PC-9 (cell line): ENCODE measurements at places on chromosomes 7 and 10. TPM values are rescaled to one million over a fixed set of nuclear protein-coding genes. Genes with fewer than 3 reads are reported as not detected.

- H3K36me3 ChIP-seq, result no peaks in the 10 kb centered on the region
- H3K4me3 ChIP-seq, result no peak overlapping the region
- no peaks in the 10 kb centered on the region for H3K27me3 ChIP-seq
- peak; percentile 53 for DNase-seq
Measured at GRCh38 chr7:81499262-81500116, 270.4 kb downstream of the HGF start.

GRCh38 chr10:2782265-2782664 is 285.1 kb upstream of the PFKP start:
- DNase-seq, result no peak
- peaks cover 36% of the 10 kb centered on the region for H3K27me3 ChIP-seq
- H3K27ac ChIP-seq, result no peak overlapping the region
- H3K4me3 ChIP-seq, result no peak overlapping the region
- no peaks in the 10 kb centered on the region for H3K36me3 ChIP-seq

- no peaks in the 10 kb centered on the region for H3K27me3 ChIP-seq
- H3K36me3 ChIP-seq, result no peaks in the 10 kb centered on the region
- DNase-seq, result no peak
- peak overlapping the region; percentile 61 for H3K4me3 ChIP-seq
- peaks cover 7% of the 10 kb centered on the region; the same call in 1 of the 2 replicates for H3K4me1 ChIP-seq
Measured at GRCh38 chr10:104274762-104275721, 6.1 kb downstream of the GSTO2 start.

- H3K36me3 ChIP-seq, result no peaks in the 10 kb centered on the region
- no peak for DNase-seq
- H3K27me3 ChIP-seq, result peaks cover 13% of the 10 kb centered on the region; the same call in 1 of the 2 replicates
- no peak overlapping the region for H3K4me3 ChIP-seq
- H3K27ac ChIP-seq, result no peak overlapping the region
Measured at GRCh38 chr7:85184599-85185423, 2.0 kb downstream of the SEMA3D start.

- no peak for DNase-seq
- H3K27ac ChIP-seq, result no peak overlapping the region
- H3K4me1 ChIP-seq, result 0 out of 2 replicates have a peak, but pooled peaks cover 7% of the 10 kb centered on the region
- no peaks in the 10 kb centered on the region for H3K27me3 ChIP-seq
- no peak overlapping the region for H3K4me3 ChIP-seq
Measured at GRCh38 chr10:89649051-89649450, 4.0 kb upstream of the PANK1 start.

DNA sequence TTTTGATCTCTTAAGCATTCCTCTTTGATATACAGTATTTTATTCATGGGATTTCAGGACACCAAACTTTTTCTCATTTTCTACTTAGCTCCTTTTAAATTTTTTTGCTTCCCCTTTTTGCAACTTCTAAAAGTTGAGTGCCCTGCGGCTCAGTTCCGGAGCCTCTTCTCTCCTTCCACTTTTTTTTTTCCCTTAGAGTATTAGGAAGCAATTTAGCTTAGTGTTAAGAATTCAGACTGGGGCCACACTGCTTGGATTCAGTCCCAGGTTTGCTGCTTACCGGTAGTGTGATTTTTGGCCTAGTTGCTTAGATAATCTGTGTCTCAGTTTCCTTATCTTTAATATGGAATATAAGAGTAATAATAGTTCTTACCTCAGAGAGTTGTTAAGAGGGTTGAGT is 3.4 kb downstream of the STAM start:
- H3K4me1 ChIP-seq, result peaks cover 25% of the 10 kb centered on the region
- H3K4me3 ChIP-seq, result no peak overlapping the region
- H3K27ac ChIP-seq, result no peak overlapping the region
- DNase-seq, result no peak
- peaks cover 6% of the 10 kb centered on the region for H3K36me3 ChIP-seq
- no peaks in the 10 kb centered on the region for H3K27me3 ChIP-seq

DNA sequence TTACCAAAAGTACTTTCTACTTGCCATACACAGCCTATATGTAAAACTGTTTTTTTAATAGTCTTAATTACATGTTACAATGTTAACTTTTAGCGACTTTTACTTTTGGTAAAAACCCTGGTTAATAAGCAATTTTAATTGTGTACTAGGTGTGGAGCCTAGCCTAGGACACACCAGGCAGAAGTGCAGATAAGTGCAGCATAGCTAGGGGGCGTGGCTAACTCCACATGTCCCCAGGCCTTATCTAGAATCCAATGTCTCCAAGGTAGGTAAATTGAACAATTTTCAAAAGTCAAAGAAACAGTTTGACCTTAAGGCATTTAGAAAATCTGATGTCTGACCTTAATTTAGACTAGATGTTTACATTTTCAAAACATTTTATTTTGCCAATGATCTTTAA is 858.7 kb downstream of the CCSER2 start:
- H3K27me3 ChIP-seq, result no peaks in the 10 kb centered on the region
- H3K4me3 ChIP-seq, result no peak overlapping the region
- no peaks in the 10 kb centered on the region for H3K4me1 ChIP-seq
- no peak overlapping the region for H3K27ac ChIP-seq

DNA sequence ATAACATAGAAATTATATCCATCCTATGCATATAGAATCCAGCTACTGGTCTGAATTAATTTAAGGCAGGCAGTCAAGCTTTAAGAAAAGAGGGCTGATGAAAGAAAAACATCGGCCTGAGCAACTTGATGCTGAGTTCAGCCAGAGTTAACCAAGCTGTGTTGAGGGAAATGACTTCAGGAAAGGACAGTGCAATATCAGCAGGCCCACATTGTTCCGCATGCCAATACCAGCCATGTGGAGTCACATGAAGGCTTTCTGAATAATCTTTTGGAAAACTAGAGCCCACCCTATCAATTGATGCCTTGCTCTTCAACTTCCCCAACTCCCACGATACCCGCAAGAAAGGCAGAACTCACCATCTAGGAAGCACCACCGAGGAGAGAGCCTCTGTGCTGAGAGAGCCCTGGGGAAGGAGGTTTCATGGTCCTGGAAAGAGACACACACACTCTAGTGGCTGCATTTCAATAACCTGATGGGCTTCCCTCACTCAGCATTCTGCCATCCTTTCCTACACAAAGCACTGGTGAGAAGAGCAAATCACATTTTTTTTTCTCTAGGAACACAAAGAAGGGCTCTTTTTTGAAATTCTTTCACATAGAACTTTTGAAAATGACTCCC is 125.8 kb upstream of the PTN start:
- no peaks in the 10 kb centered on the region for H3K36me3 ChIP-seq
- H3K4me1 ChIP-seq, result no peaks in the 10 kb centered on the region
- no peak for DNase-seq

DNA sequence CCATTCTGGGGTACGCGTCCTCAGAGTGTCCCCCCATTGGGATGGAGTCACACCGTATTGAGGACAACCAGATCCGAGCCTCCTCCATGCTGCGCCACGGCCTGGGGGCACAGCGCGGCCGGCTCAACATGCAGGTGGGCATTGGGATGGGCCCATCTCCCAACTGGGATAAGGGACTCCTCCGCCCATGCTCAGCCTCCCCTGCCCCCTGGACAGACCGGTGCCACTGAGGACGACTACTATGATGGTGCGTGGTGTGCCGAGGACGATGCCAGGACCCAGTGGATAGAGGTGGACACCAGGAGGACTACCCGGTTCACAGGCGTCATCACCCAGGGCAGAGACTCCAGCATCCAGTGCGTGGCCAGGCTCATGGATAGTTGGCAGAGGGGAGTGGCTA is 5.8 kb downstream of the AEBP1 start:
- no peaks in the 10 kb centered on the region for H3K27me3 ChIP-seq
- no peak overlapping the region for H3K27ac ChIP-seq
- 0 out of 2 replicates have a peak, but pooled peaks cover 6% of the 10 kb centered on the region for H3K4me1 ChIP-seq
- no peaks in the 10 kb centered on the region; the same call in 1 of the 2 replicates for H3K36me3 ChIP-seq
- no peak for DNase-seq

- peaks cover 73% of the 10 kb centered on the region for H3K4me1 ChIP-seq
- no peaks in the 10 kb centered on the region for H3K27me3 ChIP-seq
- peaks cover 31% of the 10 kb centered on the region for H3K36me3 ChIP-seq
- no peak overlapping the region for H3K4me3 ChIP-seq
- no peak for DNase-seq
- peak overlapping the region; percentile 41 for H3K27ac ChIP-seq
Measured at GRCh38 chr7:2779051-2779450, 65.1 kb downstream of the GNA12 start.

GRCh38 chr7:155587486-155587885 is 41.1 kb upstream of the CNPY1 start:
- H3K27me3 ChIP-seq, result peaks cover 98% of the 10 kb centered on the region
- DNase-seq, result no peak
- no peaks in the 10 kb centered on the region for H3K4me1 ChIP-seq
- H3K36me3 ChIP-seq, result no peaks in the 10 kb centered on the region
- no peak overlapping the region for H3K4me3 ChIP-seq
- no peak overlapping the region for H3K27ac ChIP-seq

DNA sequence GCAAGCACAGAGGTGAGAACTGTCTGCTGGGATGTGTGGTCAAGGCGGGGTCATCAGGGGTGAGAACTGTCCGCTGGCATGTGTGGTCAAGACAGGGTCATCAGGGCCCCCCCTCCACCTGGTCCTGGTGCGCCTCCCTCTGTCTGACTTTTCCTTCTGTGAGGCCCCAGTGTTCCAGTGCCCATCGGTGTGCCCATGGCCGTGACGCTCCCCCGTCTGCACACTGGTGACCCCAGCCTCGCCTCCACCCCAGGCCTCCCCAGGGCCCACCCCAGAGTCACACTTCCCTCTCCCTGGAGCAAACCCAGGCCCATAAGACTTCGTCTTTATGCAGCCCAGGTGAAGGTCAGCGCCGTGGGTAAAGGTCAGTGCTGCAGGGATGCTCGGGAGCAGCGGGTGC is 70.1 kb upstream of the TCERG1L start:
- H3K4me3 ChIP-seq, result no peak overlapping the region
- H3K27ac ChIP-seq, result no peak overlapping the region
- DNase-seq, result no peak
- no peaks in the 10 kb centered on the region for H3K36me3 ChIP-seq

DNA sequence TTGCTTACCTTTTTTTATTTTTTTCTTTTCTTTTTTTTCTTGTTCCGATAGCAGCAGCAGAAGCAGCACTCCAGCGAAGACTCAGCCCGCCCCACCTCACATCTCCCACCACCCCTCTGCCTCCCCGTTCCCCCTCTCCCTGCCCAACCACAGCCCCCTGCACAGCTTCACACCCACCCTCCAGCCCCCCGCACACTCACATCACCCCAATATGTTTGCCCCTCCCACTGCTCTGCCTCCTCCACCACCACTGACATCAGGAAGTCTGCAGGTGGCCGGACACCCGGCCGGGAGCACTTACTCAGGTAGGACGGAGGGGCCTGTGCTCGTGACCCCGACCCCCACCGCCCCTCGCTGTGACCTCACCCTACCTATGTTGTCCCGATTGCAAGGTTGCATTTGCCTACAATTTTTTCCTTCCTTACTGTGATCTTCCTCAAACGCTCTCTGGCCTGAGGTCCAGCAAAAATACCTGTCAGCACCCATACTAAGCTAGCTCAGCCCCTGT is 367.2 kb upstream of the GALNT17 start:
- H3K4me1 ChIP-seq, result no peaks in the 10 kb centered on the region
- no peak overlapping the region for H3K27ac ChIP-seq
- no peak for DNase-seq
- peaks cover 69% of the 10 kb centered on the region for H3K27me3 ChIP-seq
- no peak overlapping the region for H3K4me3 ChIP-seq

GRCh38 chr10:17385066-17385465 is 69.3 kb downstream of the ST8SIA6 start:
- peaks cover 23% of the 10 kb centered on the region for H3K4me1 ChIP-seq
- no peaks in the 10 kb centered on the region for H3K36me3 ChIP-seq
- DNase-seq, result no peak
- H3K4me3 ChIP-seq, result no peak overlapping the region

DNA sequence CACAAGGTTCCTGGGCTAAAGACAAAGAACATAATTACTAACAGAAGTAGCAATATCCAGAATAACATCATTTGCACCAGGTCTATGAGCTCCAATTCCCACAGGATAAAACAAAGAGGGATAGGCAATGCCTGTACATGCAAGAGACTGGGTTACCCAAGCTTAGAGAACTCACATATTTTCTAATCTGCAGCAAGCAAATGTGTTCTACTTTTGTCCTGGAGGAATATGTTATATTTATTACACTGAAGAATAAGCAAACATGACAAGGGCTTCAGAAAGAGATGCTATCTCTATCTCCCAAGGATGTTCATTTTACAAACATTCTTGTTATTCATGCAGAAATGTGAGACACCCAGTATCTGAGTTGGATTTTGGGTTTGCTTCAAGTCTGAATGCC is 118.6 kb downstream of the MDFIC start:
- no peaks in the 10 kb centered on the region for H3K27me3 ChIP-seq
- H3K4me1 ChIP-seq, result 0 out of 2 replicates have a peak, but pooled peaks cover 14% of the 10 kb centered on the region
- no peak for DNase-seq
- H3K27ac ChIP-seq, result no peak overlapping the region
- H3K4me3 ChIP-seq, result no peak overlapping the region

- peak overlapping the region; percentile 35; the same call in 1 of the 2 replicates for H3K27ac ChIP-seq
- peaks cover 37% of the 10 kb centered on the region for H3K4me1 ChIP-seq
- no peak for DNase-seq
- no peak overlapping the region for H3K4me3 ChIP-seq
Measured at GRCh38 chr7:99098286-99098823, 45.6 kb downstream of the SMURF1 start.

- H3K4me1 ChIP-seq, result no peaks in the 10 kb centered on the region
- no peaks in the 10 kb centered on the region for H3K27me3 ChIP-seq
- H3K36me3 ChIP-seq, result no peaks in the 10 kb centered on the region
- H3K27ac ChIP-seq, result no peak overlapping the region
Measured at GRCh38 chr10:106982268-106982667, 182.2 kb downstream of the SORCS1 start.

GRCh38 chr10:101507828-101508227 is 80.2 kb downstream of the POLL start:
- H3K4me1 ChIP-seq, result no peaks in the 10 kb centered on the region
- no peaks in the 10 kb centered on the region for H3K27me3 ChIP-seq
- H3K36me3 ChIP-seq, result no peaks in the 10 kb centered on the region
- H3K27ac ChIP-seq, result no peak overlapping the region
- H3K4me3 ChIP-seq, result no peak overlapping the region

- no peak overlapping the region for H3K27ac ChIP-seq
- H3K4me1 ChIP-seq, result no peaks in the 10 kb centered on the region
- no peaks in the 10 kb centered on the region for H3K27me3 ChIP-seq
- H3K36me3 ChIP-seq, result no peaks in the 10 kb centered on the region; the same call in 1 of the 2 replicates
- no peak overlapping the region for H3K4me3 ChIP-seq
Measured at GRCh38 chr10:90912174-90912573, 8.7 kb downstream of the ANKRD1 start.

The RASA4 gene
- total RNA-seq, result 25.5 and 44.7 TPM in 2 replicates

The RPP38 gene
- 15.9 and 16.9 TPM in 2 replicates for total RNA-seq

The RFC2 gene
- total RNA-seq, result 65.5 and 75.7 TPM in 2 replicates

The SYCE1 gene
- not detected in 2 replicates for total RNA-seq

The ASZ1 gene
- total RNA-seq, result not detected in 2 replicates

The ZP3 gene
- 14.2 and 20.9 TPM in 2 replicates for total RNA-seq

The ARHGAP21 gene
- 93.1 and 115 TPM in 2 replicates for total RNA-seq

The OGDHL gene
- not detected in 2 replicates for total RNA-seq

The ZPBP gene
- total RNA-seq, result not detected in 2 replicates

The GPR85 gene
- total RNA-seq, result 0.30 and 0.65 TPM in 2 replicates

The CPXM2 gene
- not detected in 2 replicates for total RNA-seq

The KIAA1549 gene
- total RNA-seq, result 20.2 and 26.6 TPM in 2 replicates

The ADAM12 gene
- total RNA-seq, result 15.6 and 16.8 TPM in 2 replicates

The POU6F2 gene
- total RNA-seq, result 0.48 TPM in 1 of 2 replicates, not detected in the other

The TMEM213 gene
- total RNA-seq, result not detected in 2 replicates
